ENCODE measurements at places on chromosomes 1 and 21.

DNA sequence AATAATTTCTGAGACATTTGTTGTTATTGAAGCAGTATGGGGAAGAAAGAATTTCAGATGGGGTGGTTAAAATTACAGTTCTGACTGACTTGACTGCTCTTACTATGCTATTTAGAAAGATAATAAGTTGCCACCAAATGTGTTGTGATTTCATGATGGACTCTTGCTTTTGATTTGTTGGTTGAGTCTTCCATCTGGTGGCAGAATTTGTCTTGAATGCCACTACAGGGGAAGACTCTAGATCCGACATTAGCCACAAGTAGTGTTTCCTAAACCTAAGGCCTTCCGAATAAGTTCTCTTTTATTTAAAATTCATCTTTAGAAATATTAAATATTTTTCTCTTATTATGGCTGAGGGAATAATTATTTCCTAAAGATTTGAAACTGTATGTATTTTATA is 190.9 kb upstream of the ADGRL4 start:
- no peak for DNase-seq

DNA sequence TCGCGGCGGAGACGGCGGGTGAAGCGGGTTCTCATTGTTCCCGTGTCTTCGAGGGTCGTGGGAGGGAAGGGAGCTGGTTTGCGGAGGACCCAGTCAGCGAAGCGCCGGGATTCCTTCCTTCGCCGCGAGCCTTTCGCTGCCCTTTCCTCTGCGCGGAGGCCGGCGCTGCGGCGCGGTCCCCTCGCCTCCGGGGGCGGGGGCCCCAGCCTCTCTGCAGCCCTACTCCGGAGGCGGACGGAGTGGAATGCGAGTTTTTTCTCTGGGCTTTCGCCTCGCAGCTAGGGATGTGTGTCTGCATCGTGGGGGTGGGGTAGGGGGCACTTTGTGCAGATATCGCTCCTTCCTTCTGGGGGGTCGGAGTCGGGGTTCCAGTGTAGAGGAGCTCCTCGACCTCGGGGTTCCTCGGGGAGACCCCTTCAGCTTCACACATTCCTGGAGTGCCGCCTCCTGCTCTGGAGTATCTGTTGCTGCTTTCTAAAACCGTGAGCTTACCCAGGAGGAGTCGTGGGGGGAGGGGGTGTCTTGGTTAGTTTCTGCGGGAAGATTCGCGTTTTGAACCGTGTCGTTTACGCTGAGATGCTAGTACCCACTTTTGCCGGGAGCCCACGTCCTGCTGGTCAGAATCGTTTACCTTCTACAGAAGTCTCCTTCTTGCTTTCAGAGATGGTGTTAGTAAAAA is 595 bp downstream of the RNF2 start:
- no peak for DNase-seq

- no peak for DNase-seq
Measured at GRCh38 chr1:236057546-236057945, 7.3 kb downstream of the NID1 start.

DNA sequence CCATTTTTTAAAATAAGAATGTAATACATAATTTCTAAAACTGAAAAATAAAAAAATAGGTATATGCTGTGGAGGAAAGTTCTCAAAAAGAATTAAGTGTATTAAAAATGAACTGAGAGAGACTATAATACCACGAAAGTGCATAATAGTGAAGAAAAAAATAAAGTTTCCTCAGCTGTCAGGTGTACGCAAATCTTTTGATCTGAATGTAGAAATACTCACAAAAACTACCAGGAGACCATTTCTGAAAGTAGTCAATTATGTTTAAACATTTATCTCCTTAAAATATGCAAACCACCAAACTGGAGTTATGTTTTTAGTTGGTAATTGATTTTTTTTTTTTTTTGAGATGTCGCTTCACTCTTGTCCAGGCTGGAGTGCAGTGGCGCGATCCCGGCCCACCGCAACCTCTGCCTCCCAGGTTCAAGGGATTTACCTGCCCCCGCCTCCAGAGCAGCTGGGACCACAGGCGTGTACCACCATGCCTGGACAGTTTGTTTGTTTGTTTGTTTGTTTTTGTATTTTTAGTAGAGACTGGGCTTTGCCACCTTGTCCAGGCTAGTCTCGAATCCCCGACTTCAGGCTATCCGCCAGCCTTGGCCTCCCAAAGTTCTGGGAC is 1169.2 kb upstream of the B3GALT2 start:
- no peak for DNase-seq

- DNase-seq = no peak
Measured at GRCh38 chr1:116415699-116416533, 42.9 kb downstream of the ATP1A1 start.

DNA sequence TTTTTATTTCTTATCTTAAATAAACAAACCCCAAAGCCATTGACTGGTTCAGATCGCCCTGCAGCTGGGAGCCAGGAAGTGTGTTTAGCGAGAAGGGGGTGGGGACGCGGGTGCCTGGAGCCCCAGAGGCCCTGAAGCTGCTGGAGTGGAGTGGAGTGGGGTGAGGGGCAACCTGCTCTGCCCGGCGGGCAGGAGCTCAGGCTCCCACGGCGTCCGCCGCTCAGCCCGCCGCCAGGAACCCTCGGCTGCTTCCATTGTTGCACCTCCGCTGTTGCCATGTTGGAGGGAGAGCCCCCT is 673 bp downstream of the PIK3C2B start:
- no peak for DNase-seq

DNA sequence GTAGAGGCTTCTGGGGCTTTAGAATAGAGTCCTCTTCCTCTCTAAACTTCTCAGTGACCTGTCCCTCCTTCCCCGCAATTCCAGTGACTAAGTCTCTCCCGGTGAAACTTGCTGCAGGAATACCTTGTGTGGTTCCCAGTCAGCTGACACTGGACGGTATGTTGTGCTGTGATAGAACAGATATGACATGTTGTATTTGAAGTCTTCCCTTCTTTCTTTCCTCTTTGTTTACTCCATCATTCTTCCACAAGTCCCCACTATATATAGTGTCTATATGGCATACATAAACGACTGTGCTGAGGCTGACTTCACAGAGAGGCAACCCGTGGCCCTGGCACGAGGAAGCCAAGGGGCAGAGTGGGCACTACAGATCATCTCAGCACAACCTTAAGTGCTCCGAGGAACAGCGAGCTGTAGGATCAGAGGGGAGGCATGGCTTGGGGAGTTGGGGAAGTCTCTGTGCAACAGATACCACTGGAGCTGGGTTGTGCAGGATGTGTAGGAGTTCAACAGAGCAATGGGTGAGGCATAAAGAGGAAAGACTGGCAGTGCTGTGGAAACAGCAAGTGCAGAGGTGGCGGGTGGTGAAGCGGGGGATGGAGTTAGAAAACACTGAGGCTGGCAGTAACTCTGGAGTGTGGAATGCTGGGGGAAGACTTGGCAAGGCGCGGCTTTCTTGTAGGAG is 237.8 kb downstream of the TRABD2B start:
- no peak for DNase-seq

DNA sequence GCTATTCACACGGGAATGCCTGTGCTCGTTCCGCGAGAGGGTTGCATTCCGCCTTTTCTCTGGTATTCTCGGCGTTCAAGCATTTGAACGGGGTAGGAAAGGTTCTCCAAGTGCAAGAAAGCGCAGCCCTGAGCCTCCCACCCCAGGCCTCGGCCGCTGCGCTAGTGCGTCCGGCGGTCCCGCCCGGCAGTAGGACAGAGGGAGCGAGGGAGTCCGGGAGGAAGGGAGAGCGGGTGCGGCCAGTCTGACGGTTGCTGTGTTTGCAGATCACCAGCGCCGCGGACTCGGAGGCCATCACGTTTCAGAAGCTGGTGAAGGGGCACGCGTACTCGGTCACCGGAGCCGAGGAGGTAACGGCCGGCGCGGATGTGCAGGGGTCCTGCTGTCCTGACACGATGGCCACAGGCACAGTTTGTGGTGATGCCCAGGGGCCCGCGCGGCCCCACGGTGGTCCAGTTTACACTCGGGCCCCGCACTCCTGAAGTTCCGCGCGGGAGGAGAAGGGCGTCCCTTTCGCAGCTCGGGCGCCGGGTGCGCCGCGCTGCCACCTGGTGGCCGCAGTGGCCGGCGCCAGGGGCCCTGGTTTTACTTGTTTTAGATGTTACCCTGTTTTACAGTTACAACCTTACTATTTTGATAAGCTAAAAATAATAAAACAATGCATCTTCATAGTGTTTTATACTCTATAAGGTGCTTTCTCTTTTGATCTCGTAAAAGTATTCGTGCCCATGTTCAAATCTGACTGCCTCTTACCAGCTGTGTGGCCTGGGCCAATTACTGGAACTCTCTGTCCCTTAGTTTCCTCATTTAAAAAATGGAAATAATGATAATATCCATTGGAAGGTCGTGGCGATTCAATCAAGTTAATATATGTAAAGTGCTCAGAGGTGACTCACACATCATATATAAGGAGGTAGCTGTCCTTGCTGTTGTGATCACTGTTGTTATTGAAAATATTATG is 36.7 kb downstream of the CAPN2 start:
- DNase-seq = peak; percentile 57

DNA sequence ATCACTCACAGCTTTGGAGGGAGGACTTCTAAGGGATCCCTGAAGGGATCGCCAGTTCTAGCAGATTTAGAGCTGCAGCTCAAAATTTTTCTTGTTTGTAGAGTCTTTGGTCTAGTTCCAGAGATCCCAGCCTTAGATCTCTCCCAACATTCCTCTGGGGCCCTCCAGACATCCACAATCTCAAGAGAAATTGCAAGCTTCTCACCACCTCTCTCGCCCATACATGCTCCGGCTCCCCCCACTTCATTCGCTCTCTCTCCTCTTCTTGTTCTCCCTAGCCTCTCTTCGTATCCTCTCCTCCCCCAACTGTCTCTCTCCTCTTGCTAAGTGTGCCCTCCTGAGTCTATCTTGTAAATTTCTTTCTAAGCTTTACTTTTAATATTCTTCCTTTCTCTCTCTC is 15.1 kb upstream of the TUT4 start:
- DNase-seq = no peak

- no peak for DNase-seq
Measured at GRCh38 chr1:206004826-206005225, 1.6 kb upstream of the RAB7B start.

DNA sequence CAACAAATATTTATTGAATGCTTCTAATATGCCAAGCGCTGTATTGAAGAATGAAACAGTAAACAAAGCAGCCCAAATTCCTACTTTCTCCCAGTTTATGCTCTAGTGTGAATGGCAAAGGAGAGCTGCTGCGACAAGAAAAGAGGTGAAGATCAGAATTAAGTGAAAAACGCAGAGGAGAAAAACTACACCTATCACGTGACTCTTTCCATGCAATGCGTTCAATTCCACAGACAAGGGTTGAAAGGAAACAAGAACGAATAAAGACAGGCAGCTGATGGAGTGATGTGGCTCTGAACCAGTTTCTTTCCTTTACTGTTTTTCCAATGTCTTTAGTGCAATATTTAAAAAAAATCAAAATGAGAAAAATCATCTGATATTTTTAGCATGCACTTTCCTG is 23.6 kb downstream of the MT1HL1 start:
- DNase-seq = no peak

GRCh38 chr1:146012703-146013558 is 8.6 kb downstream of the HJV start:
- peak; percentile 23 for DNase-seq

- DNase-seq = no peak
Measured at GRCh38 chr1:76770979-76771378, 96.3 kb upstream of the ST6GALNAC5 start.

DNA sequence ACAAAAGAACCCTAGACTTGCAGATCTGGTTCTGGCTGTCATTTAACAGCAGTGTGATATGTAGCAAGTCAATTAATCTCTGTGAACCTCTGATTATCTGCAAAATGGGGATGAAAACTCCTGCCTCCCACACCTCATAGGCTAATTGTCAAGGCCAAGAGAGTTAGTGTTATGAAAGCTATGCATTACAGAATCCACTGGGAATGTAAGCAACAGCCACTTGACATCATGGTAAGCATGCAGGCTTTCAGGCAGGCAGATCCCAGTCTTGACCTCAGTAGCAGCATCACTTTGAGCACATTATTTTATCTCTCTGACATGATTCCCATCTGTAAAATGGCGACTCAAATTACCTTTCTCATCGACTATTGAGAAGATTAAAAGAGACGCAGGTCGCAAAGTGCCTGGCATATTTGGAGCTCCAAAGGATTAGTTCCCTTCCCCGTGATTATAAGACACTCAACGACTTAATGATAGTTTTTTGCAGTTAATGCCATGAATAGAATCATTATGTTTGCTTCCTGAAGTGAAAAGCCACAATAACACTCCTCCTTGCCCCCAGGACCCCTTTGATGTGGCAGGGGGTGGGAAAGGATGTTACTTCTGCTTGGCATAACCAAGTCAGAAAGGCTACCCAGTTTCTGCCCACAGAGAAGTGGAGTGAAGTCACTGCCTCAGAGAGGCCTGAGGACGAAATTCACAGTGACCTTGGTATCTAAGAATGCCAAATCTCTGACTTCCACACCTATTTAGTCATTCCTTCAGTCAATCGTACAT is 273.0 kb upstream of the NFIA start:
- no peak for DNase-seq

DNA sequence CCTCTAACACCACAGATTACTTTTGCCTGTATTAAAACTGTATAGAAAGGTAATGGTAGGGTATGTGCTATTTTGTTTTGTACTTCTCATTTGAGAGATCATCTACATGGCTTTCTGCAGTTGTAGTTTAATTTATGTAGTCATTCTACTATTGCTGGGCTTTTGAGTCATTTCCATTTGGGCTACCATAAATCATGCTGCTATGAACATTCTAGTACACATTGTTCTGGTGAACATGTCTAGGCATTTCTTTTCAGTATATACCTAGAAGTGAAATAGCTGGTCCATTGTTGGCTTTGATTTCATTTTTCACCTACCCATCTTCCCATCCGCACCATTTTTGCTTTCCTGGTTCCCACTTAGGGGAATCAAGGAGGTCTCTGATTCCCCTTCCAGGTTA is 18.7 kb downstream of the EDN2 start:
- DNase-seq = no peak

DNA sequence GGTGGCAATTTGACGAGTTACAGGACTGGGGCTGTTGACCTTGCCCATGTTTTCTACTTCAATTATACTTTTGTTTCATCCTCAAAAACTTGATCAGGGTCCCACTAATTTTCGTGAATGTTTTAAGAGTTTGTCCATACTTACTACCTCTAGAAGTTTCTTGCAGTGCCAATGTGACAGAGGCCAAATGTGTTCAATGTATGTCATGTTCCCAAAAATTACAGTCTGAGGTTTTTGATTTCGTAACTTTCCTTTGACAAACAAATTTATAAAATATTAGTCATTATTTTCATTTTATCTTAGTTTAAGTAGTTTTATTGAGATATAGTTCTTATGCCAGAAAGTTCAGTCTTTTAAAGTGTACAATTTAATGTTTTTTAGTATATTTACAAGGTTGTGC is 15.3 kb downstream of the VPS13D start:
- DNase-seq = no peak

DNA sequence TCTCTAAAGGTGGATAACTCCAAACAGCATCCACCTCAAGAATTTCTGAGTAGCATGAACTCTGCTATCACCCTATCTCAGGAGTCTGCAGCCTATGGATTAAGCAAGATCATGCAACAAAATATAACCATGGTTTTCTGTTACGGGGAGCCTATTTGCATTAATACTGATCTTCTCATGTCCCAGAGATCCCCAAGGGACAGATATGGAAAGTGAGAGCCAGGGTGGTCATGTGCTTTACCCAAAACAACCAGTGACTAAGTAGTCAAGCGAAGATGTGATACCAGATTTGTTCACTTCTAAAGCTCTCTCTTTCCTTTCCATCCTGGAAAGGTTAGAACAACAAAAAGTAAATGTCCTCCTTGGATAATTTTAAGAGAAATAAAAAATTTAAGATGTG is 125.1 kb downstream of the PRRX1 start:
- no peak for DNase-seq

All from stimulated activated CD4-positive, alpha-beta T cell treated with anti-CD3 and anti-CD28 coated beads, Interleukin-1b, Interleukin-23, amount 100 ng/mL, for 1 hour (primary cell).